Brain microvascular endothelial cell (primary cell): ENCODE measurements at places on chromosomes 13 and 19.

DNA sequence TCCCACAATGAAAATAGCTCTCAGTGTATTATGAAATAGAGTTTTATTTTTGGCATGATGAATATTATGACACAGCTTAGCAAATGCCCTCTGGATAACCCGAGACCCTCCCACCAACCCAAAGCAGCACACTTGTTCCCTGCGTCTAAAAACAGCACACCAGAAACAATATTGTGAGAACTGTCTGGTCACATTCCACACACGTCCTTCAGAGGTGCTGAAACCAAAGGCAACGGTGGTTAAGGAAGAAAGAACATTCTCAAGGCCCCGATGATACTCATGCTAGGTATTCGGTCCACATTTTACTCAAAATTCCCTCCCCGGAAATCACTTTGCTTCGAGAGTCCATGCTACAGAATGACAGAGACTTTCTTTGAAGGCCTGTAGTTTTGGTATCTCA is 156.7 kb downstream of the SLC7A1 start:
- peak; percentile 46 for DNase-seq

DNA sequence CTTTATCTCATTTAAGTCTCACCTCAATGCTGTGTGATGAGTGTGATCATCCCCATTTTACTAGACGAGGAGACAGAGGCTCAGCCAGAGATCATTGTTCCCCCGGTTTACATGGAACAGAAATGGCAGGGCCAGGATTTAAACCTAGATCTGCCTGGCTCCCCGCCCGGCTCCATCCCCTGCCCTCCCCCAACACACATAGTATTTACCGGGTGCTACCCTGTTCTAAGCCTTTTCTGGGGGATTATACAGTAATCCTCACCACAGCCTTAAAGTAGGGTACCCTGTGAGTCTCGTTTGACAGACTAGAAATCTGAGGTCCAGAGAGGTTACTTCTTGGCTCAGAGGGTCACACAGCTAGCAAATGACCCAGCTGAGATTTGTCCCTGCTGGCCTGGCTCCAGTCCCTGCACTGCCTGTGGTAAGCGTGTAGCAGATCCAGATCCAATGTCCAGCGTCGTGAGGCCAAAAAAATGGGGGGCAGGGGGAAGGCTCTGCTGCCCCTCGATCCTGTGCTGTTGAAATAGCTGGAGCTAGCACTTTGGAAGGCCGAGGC is 3.8 kb upstream of the KLC3 start:
- no peak for DNase-seq

- DNase-seq, result peak; percentile 14
Measured at GRCh38 chr19:51016798-51017683, 2.5 kb downstream of the KLK10 start.

DNA sequence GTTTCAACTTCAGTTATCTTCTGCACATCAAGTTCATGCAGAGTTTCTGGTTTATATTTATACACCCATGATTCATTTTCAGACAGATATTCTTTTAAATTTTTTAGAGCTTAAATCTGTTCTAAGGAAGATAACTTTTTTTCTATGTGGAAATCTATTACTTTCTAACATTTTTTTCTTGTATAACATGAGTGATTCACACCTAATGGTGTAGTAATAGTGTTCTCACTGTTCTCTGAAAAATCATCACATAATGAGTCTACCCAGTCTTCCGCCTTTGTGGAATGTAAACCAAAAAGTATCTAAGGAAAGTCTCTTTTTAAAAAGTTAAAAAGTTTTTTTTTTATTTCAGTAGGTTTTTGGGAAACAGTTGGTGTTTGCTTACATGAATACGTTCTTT is 70.8 kb downstream of the FNDC3A start:
- DNase-seq, result no peak

GRCh38 chr13:41492432-41493260 is 35.3 kb downstream of the RGCC start:
- no peak for DNase-seq

DNA sequence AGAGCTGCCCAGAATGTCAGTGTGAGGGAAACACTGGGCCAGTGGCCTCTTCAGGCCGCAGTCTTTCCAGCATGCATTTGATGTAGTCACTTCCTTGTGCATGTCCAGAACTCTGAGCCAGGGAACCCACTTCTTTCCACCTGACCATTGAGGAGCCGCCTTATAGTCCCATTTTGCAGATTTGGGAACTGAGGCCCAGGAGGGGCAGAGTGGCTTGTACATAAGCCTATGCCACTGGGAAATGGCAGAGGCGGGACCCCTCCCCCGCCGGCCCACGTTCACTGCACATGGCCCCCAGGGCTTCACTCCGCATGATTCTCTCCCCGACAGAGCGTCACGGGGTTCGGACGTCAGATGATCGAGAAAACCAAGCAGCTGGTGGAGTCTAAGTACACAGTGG is 5.6 kb upstream of the SPIB start:
- no peak for DNase-seq

DNA sequence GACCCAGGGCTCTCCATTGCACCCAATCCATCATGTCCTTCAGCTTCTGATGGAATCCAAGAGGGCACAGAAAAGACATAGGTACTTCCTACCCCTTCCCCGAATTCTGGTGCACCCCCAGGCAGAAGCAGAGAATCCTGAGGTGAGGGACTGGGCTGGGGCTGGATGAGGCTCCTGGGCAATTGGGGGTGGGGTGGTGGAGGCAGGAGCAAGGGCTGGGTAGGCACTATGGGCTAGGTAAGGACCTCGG is 2.7 kb upstream of the KCNC3 start:
- no peak for DNase-seq

- no peak for DNase-seq
Measured at GRCh38 chr19:4295972-4296771, 6.0 kb downstream of the TMIGD2 start.

DNA sequence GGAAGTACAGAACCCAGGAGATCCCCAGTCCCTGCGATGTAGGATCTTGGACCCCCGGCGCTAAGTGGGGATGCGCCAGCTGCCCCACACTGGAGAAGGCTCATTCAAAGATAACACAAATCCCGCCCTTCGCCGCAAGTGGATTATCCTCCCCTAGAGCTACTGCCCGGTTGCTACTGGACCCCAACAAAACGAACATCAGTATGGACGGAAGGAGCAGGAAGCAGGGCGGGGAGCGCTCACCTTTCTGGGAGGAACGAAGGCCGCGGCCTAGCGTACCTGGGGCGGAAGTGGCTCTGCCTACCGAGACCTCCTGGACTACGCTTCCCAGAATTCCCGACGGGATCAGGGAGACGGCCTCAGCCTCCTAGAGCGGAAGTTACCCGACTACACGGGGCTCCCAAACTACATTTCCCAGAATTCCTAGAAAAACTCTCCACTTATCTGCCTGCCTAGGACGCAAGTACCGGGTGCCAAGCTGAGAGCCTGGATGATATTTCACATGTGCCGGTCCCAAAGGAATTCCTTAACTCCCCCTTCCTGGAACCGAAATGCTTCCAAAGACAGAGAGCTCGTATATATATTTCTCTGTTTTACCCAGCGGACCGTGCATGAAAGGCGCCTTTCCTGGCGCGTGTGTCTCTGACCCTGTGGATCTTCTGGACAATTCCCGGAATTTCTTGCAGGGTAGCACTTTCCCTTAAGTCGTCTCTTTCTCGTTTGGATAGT is at the start of gene ZNF112:
Gene ZNF112, minus strand, starts transcription at position 298 of the 729 bp plus-strand sequence. CDS start 16,141 bp downstream, outside the sequence.
- peak; percentile 90 for DNase-seq
